ENCODE measurements at places on chromosomes 13 and 19. TPM values are rescaled to one million over a fixed set of nuclear protein-coding genes. Genes with fewer than 3 reads are reported as not detected.

ZNF317 gene
- 14.0 TPM for total RNA-seq

ADGRE2 gene
- 1.8 TPM for total RNA-seq

KIR3DL3 gene
- total RNA-seq, result not detected

TEKTIP1 gene
- not detected for total RNA-seq

Data from skin of body (tissue), 3 donors.